ENCODE measurements at places on chromosomes 12 and 14. TPM values are rescaled to one million over a fixed set of nuclear protein-coding genes. Genes with fewer than 3 reads are reported as not detected.

GRCh38 chr12:131135311-131135785 is 181.6 kb downstream of the ADGRD1 start:
- DNase-seq = no peak

- DNase-seq = no peak
Measured at GRCh38 chr14:90276646-90277367, 20.5 kb downstream of the PSMC1 start.

- no peak for DNase-seq
Measured at GRCh38 chr14:31243860-31244259, 36.3 kb upstream of the HECTD1 start.

DNA sequence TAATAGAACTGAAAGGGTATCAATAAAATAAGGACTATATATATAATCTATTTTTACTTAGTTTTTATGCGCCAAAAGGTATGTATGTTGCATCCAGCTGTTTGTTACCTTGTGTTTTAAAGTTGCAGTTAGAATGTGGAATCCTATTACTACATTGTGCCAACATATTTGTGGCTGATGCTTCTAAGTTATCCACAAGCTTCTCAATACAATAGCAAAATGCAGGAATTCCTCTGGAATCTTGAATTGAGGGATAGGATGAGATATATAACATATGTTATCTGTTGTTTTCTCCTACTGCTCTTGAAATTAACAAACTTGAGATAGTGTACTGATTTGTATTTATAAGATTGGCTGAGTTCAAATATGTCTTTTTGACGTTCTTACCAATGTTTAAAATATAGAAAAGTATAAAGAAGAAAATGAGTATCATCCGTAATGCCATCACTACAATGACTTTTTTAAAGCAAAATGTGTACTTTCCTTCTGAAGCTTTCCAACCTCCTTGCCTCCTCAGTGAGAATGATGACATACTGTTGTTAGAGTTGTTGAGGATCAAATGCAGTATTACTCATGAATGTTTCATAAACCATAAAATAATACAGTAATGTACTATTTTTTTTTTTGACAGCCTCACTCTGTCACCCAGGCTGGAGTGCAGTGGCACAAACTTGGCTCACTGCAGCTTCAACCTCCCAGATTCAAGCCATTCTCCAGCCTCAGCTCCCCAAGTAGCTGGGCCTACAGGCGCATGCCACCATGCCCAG is 6.6 kb downstream of the RAP1B start:
- DNase-seq = no peak

- no peak for DNase-seq
Measured at GRCh38 chr14:68632054-68632895, 160.6 kb downstream of the ZFP36L1 start.

DNA sequence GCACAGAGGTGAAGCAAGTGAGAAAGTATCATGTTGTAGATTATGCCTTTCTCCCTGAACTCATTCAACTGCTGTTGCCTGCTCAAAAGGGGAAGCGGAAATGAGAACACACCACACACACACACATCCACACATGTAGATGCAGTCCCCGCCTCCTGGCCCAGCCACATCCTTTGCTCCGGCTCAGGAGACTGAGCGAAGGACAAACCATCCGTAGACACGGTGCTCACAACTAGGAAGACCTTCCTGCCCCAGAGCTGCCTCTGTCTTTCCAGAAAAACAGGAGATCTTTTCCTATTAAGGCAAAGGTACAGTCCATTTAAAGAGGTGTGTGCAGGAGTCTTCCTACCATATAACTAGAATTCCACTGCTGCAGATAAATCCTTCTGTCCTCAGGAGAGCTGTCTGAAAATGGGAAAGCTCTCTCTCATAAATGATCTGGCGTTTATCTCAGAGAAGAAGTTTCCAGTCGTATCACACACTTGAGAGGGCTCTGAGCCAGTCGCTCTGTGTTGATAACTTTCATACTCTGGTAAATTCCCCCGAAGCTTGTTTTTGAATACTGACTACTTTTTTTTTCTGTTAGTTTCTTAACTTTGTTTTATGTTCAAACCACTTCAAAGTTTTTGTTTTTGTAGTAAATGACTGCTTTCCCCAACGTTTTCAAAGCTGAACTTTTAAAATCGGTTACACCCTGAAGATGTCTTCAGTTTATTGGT is at the start of gene TESPA1:
Gene TESPA1, minus strand, starts transcription at position 105 of the 719 bp plus-strand sequence. CDS start 10,200 bp downstream, outside the sequence.
- peak; percentile 56 for DNase-seq

DNA sequence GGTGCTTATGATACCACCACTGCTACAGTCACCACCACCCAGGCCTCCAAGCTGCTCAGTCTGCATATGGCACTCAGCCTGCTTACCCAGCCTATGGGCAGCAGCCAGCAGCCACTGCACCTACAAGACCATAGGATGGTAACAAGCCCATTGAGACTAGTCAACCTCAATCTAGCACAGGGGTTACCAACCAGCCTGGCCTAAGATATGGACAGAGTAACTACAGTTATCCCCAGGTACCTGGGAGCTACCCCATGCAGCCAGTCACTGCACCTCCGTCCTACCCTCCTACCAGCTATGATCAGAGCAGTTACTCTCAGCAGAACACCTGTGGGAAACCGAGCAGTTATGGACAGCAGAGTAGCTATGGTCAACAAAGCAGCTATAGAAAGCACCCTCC is 55.1 kb downstream of the BRMS1L start:
- no peak for DNase-seq

DNA sequence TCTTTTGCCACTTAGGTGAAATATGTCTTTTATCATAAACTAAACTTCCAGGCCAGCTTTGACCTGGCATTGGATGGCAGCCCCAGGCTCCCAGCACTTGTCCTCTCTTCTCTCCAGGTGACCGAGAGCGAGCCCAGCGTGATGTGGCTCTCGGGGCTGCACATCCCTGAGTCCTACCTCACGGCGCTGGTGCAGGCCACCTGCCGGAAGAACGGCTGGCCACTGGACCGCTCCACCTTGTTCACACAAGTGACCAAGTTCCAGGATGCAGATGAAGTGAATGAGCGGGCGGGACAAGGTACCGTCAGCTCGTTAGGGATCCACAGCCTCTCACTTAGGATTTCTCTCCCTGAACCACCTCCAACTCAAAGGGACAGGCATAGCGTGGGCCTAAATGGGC is 39.4 kb downstream of the CCDC92 start:
- DNase-seq = no peak

- no peak for DNase-seq
Measured at GRCh38 chr12:24632466-24632865, 316.4 kb downstream of the BCAT1 start.

TAS2R42 gene
- not detected for total RNA-seq

GRCh38 chr12:104334581-104334980 is 31.0 kb downstream of the EID3 start:
- DNase-seq = no peak

DNA sequence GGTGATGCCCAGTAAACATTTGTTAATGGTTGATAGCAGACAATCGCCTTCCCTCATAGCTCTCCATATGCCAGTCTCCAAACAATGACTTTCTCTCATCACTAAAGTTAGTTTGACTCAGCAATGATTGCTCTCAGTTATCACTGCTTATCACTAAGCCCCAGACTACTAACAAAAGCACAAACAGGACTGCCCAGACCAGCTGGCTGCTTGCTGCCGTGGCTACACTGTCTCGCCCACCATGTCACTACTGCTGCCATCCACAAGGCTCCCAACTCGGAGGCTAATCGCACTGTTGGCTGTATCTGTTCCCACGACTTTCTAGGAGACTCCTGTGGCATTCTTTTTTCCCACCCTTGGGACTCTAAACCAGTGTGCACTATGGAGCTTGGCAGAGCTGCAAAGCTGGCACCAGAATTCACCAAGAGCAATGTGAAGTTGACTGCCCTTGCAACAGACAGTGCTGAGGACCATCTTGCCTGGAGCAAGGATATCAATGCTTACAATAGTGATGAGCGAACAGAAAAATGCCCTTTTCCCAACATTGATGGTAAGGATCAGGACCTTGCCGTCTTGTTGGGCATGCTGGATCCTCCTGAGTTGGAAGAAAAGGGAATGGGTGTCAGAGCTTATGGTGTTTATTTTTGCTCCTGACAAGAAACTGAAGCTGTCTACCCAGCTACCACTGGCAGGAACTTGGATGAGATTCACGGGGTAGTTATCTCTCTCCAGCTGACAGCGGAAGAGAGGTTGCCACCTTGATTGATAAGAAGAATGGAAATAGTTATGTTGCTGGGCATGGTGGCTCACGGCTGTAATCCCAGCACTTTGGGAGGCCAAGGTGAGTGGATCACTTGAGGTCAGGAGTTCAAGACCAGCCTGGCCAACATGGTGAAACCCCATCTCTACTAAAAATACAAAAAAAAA is 27.1 kb upstream of the NR2C1 start:
- DNase-seq = no peak

DNA sequence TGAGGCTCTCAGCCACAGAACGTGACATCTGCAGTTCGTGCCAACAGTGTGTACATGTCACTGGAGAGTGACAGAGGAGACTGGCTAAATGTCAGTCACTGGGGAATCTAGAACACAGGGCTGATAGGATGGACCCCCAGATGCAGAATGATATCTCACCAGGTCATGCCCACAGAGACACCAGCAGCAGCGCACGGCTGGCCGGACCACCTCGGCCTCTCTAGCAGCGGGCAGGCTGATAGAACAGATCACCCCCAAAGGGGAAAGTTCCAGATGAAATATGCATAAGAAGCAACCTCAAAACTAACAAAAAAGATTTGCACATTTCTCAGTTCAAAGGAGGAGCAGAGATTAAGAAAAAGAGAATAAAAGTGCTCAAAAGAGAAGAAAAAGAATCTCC is 266.5 kb downstream of the SEC23A start:
- DNase-seq = no peak

DNA sequence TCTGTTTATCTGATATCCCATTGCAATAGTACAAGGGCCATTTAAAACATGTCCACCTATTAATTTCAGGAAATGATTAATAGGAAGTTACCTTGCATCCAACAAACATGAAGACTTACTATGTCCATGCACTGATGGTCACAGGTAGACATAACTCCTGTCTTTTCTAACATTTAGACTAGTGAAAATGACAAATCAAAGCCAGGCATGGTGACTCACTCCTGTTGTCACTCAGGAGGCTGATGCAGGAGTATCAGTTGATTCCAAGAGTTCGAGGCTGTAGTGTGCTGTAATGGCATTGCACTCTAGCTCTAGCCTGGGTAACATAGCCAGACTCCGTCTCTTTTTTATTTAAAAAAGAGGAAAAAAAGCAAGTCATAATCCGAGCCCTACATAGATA is 14.8 kb downstream of the HSP90B1 start:
- DNase-seq = no peak

GRCh38 chr12:49776413-49776812 is 35.1 kb downstream of the TMBIM6 start:
- peak; percentile 66 for DNase-seq

- no peak for DNase-seq
Measured at GRCh38 chr14:104119119-104119487, 19.3 kb upstream of the KIF26A start.

CATSPERB gene
- 0.84 TPM for total RNA-seq

C14orf39 gene
- 0.39 TPM for total RNA-seq

DNA sequence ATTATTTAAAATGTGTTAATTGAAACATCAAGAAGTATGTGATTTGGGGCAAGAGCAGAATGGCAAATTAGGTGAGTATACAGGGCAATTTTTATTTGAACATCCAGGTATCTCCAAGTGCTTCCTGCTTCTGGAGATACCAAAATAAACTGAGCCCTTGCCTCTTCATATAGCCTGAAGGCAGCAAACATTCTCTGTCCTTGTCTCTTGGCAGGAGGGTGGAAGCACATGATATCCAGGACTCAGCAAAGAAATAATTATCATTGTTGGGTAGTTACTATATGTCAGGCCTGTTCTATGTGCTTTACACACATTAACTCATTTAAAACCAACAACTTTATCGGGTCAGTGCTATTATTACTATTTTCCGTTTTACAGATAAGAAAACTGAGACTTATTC is 12.5 kb downstream of the LIN7A start:
- no peak for DNase-seq

- no peak for DNase-seq
Measured at GRCh38 chr12:27085654-27086053, 3.3 kb upstream of the C12orf71 start.

- no peak for DNase-seq
Measured at GRCh38 chr12:81450920-81451739, 308.0 kb downstream of the PPFIA2 start.

All from tibial nerve (tissue), 4 donors.